ENCODE measurements at places on chromosomes 7 and 10. TPM values are rescaled to one million over a fixed set of nuclear protein-coding genes. Genes with fewer than 3 reads are reported as not detected.

SPDYE16 gene
- 4.9 TPM for polyA plus RNA-seq

BZW2 gene
- polyA plus RNA-seq: 82.4 TPM

COL17A1 gene
- polyA plus RNA-seq: 0.61 TPM

GAD2 gene
- not detected for polyA plus RNA-seq

DPP6 gene
- 0.61 TPM for polyA plus RNA-seq

FANK1 gene
- 7.1 TPM for polyA plus RNA-seq

GARS1 gene
- 72.0 TPM for polyA plus RNA-seq

MBL2 gene
- not detected for polyA plus RNA-seq

PRKAR2B gene
- 12.0 TPM for polyA plus RNA-seq

SYT15B gene
- 4.8 TPM for polyA plus RNA-seq

TAS2R3 gene
- 2.5 TPM for polyA plus RNA-seq

All from left lung (tissue), 14 donors.